ENCODE measurements at places on chromosomes 13 and 19.

DNA sequence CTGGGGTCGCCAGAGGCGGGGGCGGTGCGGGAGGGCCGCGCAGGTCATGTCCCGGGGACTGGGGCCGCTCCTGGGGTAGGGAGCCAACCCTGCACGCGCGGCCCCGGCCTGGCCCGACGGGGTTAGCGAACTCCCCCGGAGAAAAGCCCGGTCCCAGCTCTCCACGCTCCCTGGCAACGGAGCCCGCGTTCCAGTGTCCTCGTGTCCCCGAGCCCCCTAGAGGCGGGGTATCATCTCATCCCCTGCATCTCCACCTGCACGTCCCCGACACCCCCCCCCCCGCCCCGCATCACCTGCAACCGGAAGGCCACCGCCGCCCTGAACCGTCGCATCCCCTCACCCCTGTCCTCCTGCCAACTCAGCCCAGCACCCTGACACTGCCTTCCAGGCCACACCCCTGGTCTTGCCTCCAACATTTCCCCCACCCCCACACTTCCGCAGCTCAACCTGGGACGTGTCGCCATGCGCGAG lies 2.7 kb downstream of the WDR88 start:
- DNase-seq = no peak

- DNase-seq = no peak
Measured at GRCh38 chr13:57633141-57633949, 1.8 kb downstream of the PCDH17 start.

GRCh38 chr19:10617409-10618121 lies 7.8 kb upstream of the SLC44A2 start:
- no peak for DNase-seq

DNA sequence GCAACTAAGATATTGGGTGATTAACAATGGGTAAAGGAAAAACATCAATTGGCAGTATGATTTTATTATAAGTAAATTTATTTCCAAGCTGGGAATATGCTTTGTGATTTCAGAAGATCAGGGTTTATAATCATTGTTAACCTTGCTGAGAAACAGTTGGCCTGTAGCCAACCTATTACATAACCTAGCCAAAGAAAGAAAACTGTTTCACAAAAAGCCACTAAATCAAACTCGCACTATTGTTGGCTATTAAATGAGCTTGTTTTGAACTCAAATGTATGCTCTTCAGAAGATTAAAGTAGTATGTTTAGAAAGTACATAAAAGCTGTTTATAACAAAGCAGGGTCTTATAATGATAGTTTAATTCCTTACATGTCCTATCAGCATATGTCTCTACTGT lies 151.7 kb downstream of the LHFPL6 start:
- no peak for DNase-seq

DNA sequence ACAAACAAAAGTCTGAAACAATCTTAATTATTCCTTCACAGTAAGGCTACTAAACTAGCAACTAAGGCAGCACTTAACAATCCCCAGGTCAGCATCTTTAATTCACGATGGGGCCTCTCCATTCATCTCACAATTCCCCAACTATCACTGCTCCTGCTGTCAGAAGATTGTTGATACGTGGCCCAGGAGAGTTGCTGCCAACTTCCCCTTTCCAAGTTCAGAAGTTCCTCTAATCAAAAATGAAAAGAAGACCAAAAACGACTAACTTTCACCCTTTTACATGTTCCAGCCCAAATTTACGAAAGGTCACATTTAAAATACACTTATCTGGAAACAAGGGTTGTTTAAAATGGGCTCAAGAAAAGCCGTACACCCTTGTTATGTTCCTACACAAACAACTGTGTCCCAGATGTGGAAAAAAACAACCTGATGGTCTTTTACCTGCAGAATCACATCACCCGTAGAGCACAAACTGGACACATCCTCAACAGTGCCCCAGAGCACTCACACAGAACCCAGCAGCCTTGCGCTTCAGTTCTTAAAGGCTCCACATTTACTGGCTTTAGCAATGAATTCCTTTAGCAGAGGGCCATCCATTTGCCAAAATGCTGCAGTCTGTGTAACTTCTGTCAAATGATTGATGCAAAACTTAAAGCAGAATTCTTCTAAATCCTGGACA lies 38.0 kb downstream of the PHF11 start:
- no peak for DNase-seq

- DNase-seq = no peak
Measured at GRCh38 chr13:95301968-95302393, 730 bp upstream of the ABCC4 start.

GRCh38 chr13:98520674-98521449 lies 56.0 kb downstream of the STK24 start:
- DNase-seq = no peak

DNA sequence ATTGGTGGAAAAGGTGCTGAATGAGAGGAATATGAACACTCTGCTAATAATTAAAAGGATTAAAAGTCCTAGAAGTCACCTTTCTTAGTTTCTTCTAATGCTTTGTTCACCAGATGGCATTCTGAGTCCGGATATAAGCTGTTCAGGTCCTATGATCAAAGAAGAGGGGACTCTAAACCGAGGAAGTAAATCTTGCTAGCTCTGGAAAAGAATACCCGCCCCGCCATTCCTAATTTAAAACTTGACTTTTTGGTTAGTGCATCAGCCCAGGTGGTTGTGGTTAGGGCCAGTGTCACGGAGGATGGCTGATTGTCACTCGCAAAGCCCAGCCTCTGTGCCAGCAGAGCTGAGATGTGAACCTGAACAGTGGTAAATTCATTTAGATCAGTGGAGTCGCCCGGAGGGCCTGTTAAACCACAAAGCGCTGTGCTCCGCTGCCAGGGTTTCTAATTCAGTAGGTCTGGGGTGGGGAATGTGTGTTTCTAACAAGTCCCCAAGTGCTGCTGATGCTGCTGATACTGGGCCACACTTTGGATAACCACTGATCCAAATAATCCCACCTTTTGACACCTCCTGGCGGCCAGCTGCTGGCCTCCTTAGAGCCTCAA lies 425.4 kb downstream of the DCT start:
- DNase-seq = no peak

GRCh38 chr13:58992478-58993042 lies 1171.2 kb downstream of the DIAPH3 start:
- no peak for DNase-seq

GRCh38 chr19:55248704-55249103 lies 10.1 kb downstream of the PPP6R1 start:
- no peak for DNase-seq

DNA sequence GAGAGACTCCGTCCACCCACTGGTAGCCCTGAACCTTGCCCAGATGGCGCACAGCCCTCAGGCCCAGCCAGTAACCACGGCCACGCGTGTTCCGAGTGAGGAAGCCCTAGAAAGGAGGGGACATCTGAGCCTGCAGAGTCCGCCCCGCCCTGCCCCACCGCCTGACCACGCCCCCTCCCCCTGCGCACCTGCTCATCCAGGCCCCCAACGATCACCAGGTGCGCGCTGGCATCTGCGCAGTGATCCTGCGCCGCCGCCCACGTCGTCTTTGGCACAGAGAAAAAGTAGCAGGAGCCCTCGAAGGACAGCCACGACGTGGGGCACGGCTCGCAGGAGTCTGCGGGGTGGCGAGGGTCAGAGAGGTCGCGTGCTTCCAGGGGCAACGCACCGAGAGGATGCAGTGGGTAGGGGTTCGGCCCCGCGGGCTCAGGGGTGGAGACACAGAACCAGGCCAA lies 2.1 kb downstream of the CLEC4G start:
- DNase-seq = no peak

GRCh38 chr19:11767633-11768133 lies 883 bp downstream of the ZNF441 start:
- peak; percentile 38 for DNase-seq

GRCh38 chr19:609004-609346 lies 19.3 kb downstream of the HCN2 start:
- DNase-seq = no peak

DNA sequence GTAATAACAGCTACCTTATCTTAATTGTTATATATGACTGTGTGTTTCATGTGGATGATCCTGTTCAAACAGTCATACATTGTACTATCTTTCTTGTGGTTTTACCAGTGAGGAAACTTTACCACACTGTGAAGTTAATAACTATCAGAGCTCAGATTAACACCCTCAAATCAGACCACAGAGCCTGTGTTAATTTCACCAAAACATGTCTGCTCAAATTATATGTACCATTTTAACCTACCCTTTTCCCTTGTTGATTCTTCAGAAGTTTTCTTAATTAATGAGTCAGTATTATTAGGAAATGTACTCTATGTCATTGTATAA lies 1.8 kb upstream of the ZNF331 start:
- DNase-seq = no peak

- no peak for DNase-seq
Measured at GRCh38 chr19:1251330-1252220, 3.2 kb downstream of the MIDN start.

DNA sequence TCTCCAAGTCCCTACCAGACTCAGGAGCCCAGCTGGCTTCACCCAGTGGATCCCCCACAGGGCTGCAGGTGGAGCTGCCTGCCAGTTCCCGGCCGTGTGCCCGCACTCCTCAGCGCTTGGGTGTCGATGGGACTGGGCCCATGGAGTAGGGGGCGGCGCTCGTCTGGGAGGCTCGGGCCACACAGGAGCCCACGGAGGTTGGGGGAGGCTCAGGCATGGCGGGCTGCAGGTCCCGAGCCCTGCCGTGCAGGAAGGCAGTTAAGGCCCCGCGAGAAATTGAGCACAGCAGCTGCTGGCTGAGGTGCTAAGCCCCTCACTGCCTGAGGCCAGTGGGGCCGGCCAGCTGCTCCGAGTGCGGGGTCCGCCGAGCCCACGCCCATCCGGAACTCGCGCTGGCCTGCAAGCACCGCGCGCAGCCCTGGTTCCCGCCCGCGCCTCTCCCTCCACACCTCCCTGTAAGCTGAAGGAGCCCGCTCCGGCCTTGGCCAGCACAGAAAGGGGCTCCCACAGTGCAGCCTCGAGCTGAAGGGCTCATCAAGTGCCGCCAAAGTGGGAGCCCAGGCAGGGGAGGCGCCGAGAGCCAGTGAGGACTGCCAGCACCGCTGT lies 1771.1 kb downstream of the OLFM4 start:
- DNase-seq = no peak

DNA sequence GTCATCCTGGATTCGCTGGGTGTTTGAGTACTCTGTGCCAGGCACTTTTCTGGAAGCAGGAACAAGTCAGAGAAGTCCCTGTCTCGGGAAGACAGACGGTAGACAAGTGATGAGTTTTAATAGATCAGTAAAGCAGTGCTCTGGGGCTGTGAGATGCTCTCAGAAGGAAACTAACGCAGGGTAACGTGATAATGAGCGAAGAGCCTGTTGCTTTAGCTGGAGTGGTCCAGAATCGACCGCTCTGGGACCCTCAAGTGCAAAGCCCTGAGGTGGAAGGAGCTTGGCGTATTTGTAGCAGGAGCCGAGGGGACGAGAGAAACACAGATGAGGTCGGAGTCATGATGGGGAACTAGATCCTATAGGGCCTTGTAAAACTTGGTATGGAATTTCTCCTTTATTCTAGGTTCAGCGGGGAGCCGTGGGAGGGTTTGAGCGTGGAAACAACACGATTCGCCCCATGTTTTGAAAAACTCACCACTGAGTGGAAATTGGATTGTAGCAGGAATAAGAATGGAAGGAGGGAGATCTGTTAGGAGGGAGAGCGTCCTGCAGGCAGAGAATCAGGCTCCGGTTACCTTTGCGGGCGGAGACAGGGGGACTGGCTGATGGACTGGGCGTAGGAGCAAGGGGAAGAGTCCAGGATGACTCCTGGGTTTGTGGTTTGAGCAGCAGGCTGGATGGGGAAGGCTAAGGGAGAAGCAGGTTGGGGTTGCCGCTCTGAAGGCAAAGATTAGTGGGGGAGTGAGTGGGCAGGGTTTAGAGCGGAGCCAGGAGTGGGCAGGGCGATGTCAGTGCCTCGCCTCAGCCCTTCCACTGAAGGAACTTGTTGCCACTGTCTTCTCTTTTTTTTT lies 763 bp downstream of the POLD1 start:
- no peak for DNase-seq

- no peak for DNase-seq
Measured at GRCh38 chr13:111908981-111909380, 158.0 kb upstream of the SOX1 start.

DNA sequence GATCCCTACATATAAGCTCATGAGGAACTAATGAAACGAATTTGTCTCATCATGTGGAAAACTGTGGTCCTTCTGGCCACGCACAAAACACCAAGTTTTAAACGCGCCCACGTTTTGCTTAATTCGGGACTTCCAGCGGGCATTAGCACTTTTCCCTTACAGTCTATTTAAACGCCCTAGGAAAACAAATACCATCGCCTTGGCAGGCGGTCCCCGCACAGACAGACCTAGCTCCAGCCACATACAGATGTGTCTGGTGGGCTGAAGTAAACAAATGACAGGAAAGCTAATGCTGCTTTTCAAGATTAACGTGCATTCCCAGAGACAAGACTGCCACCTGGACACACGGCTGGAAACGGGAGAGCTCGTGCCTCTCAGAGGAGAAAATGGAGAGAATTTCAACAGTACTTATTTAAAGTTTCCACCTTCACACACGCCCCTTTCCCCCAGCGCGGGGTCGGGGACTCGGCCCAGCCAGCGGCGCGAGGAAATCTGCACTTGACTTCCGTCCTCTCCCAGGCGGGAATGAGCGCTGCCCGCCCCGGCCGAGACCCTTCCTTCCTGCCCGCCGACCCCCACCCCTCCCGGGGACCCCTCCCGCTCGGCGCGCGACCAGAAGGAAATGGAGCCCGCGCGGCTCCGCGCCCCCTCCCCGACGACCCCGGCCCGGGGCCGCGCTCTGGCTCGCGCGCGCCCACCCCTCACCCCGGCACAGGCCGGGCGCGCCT lies 931 bp downstream of the USP12 start:
- peak; percentile 27 for DNase-seq

GRCh38 chr13:52838433-52839107 lies 9.9 kb downstream of the PCDH8 start:
- DNase-seq = no peak

- no peak for DNase-seq
Measured at GRCh38 chr13:23434491-23434890, 989 bp upstream of the SACS start.

GRCh38 chr19:13761423-13761822 lies 2.9 kb upstream of the MRI1 start:
- no peak for DNase-seq

- no peak for DNase-seq
Measured at GRCh38 chr13:23541221-23541824, 28.9 kb upstream of the TNFRSF19 start.

DNA sequence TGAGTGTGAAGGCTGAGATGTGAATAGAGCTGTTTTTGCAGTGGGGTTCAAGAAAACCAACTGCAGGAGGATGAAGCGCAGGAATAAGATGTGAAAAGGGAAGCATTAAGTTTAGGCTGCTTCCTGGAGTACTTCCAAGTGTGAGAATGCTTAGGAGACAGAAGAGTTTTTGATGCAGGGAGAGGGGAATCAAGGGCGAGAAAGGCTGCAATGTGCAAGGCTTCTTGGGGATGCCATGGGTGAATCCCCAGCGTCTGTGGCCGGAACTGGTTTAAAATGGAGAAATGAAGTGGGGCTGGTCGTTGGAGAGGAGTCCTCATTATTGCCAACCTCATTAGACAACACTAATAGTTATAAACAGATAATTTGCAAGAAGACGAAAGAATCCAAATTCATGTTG lies 764.9 kb downstream of the LIG4 start:
- DNase-seq = no peak

- DNase-seq = no peak
Measured at GRCh38 chr19:18941628-18942354, 774 bp upstream of the HOMER3 start.

Data from memory B cell (primary cell).